T47D (cell line): ENCODE measurements at places on chromosomes 16 and 17.

GRCh38 chr16:68389006-68389405 is 59.3 kb downstream of the SMPD3 start:
- no peak for DNase-seq

- peak; percentile 50 for DNase-seq
Observed at GRCh38 chr17:63579633-63580032, 21.1 kb upstream of the TACO1 start.

- peak; percentile 4 for DNase-seq
Observed at GRCh38 chr16:21260870-21261791, 17.0 kb downstream of the CRYM start.

DNA sequence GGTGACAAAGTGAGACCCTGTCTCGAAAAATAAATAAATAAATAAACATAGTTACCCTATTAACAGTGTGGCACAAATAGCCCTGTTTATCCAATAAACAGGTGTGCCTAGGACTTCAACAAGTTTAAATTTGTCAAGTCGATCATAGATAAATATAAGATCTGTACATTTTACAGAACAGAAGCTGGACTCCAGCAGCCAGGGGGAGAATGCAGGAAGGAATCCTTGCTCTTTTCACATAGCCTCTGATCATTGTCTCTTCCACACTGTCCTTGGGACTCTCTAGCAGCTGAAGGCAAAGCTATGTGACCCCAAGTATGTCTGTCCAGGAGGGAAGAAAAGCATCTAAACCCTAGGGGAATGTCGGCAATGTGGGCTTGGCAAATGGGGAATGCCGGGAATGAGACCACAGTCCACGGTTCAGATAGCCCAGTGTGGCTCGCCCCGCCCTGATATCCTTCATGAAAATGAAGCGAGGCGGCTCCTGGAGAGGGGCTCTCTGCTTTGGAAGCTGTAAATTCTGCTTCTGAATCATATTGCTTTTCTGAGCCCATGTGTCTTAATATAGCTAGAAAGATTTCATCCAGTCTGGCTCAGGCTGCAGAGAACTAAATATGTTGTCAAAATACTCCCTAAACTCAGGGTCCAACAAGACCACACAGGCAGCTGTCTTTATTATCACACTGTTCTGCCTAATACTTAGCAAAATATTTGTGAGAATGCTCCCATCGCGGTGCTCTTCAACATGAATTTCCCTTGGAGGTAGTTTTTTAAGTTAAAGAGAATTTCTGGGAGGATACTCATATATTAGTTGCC is 24.9 kb upstream of the GRB2 start:
- DNase-seq, result no peak

DNA sequence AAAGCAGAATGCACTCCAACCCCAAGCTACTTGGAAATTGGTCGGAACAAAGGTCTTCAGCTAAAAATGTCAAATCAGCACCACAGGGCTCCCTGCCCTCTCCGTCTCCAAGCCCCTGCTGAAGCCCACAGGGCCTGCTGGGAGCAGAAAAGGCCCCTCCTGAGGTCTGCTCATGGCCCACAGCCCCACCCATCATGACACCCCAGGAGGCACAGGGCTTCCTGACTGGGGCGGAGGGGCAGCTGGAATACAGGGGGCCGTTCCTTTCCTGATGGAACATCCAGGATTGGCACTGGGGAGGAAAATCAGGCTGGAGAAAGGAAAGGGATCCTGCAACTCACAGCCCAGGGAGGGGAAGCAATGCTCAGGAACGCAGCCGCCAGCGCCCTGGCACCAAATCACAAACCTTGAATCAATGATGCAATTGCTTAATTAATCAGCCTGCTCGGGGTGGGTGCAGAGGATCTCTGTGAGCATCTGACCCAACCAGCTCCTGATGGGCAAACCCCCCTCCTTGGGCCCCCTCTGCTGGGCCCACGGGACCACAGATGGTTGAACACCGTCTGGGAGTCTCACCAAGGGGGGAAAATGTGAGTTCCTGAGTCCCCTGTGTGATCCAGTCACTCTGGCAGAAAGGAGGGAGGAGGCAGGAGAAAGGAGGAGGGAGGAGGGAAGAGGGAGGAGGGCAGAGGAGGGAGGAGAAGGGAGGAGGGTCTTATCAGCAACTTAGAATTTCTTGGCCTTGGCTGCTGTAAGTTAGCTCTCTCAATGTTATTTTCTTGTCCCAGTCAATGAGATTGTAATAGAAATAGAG is 155.5 kb downstream of the ZNF423 start:
- no peak for DNase-seq

GRCh38 chr17:41642252-41643156 is 18.1 kb upstream of the KRT17 start:
- DNase-seq, result no peak

- DNase-seq, result no peak
Observed at GRCh38 chr16:3012828-3013420, at the start of gene CLDN9. CLDN9 (plus strand) TSS chr16:3012923; CDS start chr16:3013363, 440 bp downstream.

DNA sequence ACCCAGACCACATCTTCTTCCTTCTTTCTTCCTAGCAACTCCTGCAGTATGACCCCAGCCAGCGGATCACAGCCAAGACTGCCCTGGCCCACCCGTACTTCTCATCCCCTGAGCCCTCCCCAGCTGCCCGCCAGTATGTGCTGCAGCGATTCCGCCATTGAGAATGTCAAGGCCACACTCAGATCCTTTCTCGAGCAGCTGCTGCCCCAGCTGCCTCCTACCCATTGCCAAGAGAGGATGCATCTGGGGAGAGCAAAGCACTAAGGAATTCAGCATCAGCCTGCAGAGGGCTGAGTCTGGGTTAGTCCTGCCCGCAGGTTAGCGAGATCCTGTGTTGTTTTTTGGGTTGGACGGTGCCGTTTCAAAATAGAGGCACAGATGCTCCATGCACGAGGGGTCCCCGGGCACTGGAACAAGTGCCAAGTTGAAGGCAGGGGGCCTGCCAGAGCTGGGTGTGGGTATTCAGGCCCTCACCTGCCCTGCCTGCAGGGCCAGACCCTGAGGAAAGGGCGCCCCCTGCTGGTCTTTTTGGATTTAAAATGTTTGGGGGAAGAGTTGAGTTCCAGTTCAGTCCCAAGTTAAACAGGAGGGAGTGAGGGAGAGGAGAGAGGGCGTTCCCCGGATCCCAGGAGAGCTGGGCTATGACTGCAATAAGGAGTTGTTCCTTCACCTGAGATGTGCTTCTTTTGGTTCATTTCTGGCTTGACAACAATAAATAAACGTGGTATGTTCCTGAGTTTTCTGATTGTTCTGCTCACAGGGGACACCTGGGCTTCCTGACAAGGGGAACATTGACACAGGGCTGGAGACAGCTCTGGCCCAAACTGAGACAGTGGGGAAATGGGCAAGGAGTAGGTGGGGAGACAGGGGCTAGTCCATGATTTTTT is 4.9 kb downstream of the CDK3 start:
- DNase-seq, result peak; percentile 84

GRCh38 chr17:67531291-67531690 is 154.2 kb downstream of the PITPNC1 start:
- DNase-seq, result no peak

GRCh38 chr17:2700030-2700490 is 11.5 kb downstream of the CLUH start:
- DNase-seq, result no peak

DNA sequence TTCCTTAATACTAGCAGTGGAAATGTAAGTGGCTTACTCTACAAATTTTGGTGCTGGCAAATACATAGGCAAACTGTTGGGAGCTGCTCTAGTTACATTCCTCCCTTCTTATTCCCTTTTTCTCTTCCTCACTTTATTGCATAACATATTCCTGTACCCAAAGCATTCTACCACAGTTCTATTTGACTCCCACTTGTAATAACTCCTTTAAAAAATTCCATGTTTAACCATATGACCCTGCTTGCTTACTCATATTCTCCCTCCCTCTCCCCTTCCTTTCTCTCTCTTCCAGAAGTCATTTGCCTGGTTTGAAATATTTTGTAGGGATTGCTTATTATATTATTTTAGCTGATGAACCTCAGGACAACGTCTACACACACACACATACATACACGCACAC is 22.7 kb downstream of the NQO1 start:
- DNase-seq, result no peak

DNA sequence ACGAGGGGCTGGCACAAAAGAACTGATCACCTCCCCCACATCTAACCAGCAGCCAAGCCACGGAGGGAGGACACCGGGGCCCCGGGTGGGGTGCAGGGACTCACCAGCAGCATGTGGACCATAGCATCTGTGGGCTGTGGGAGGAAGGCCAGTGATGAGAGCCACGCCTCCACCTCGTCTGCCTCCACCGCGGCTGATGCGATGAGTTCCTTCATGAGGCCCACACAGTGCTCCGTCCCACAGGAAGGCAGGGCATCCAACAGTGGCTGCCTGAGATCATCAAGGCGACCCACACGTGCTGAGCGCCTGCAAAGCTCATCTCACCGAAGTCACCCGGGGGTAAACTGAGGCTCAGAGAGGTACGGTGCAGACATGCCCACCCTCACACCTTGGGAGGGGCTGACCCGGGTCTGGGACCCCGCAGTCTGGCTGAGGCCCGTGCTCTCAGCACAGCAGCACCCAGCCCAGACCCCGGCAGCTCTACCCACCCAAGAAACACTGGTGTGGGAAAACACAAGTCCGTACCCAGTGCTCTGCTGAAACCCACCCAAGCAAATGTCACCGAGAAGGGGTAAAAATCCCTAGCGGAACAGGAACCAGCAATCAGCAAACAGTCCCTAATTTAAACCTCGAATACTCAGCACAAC is 85.9 kb downstream of the LITAF start:
- DNase-seq, result no peak

DNA sequence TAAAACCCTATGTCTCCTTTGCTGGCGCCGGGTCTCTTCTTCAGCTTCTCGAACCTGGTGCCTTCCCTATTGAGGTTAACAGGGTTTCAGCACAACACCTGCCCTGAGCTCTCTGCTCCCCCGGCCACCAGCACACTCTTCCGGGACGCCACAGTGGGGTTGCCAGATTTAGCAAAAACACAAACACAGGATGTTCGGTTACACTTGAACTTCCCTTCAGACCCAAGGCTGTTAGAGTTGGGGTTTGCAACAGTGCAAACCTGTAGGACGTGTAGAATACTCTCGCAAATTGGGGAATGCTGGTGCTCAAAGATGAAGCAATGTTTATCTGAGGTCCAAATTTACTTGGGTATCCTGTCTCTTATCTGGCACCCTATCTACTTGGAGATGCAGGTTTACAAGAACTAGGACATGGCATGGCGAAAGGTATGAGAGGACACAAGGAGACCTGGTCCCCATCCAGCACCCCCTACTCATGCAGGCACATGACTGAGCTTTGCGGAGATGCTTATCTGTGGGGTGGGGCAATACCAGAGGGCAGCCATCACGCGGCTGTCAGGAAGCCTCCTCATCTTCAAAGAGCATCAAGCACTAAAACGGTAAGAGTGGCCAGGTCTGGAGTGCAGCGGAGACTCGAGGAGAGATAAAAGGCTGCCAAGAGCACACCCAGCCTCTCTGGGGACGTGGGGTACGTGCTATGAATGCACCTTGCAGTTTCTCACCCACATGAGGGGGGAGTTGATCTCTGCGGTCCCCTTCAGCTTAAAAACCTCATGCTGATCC is 52.8 kb downstream of the SDK2 start:
- DNase-seq, result no peak

DNA sequence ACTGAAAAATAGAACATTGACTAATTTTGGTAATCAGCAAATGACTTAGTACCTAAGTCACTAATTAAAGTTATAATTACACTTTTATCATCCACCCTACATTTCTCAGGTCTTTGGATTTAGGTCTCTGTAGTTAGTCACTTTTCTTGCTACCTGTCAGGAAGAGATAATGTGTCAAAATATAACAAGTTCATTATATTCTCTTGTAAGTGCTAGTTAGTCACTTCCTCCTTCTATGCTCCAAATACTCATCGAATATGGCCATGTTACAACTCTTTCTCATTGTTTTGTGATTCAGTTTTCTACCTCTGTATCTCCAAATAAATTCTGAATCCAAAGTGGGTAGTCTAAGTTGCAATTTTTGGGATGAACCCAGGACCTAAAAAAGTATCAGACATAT is 163.5 kb upstream of the KIF2B start:
- no peak for DNase-seq

DNA sequence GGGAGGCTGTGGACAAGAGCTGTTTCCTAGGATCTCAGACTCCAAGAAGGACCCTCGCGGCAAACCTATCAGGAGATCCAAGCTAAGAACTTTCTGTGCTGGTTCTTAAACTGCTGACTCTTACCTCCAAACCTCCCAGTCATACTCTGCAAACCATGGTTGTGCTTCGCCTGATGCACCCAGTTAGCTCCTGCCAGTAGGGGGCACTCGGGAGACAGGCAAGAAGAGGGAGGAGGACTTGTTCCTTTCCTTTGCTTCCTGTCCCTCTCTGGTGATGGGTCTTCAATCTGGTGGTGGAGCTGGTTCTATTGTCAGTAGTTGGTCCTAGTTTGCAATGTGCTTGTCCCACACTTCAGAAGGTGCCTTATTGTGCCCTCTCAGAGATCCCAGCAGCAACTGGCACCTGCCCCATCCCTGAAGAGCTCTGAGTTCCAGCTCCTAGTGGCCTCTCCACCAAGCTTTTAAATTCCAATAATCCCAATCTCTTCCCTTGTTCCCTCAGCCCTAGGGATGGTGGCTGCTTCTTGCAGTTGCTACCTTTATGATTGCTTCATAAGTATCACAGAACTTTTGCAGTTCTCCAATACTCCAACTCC is 113.5 kb upstream of the RPL38 start:
- peak; percentile 28 for DNase-seq

DNA sequence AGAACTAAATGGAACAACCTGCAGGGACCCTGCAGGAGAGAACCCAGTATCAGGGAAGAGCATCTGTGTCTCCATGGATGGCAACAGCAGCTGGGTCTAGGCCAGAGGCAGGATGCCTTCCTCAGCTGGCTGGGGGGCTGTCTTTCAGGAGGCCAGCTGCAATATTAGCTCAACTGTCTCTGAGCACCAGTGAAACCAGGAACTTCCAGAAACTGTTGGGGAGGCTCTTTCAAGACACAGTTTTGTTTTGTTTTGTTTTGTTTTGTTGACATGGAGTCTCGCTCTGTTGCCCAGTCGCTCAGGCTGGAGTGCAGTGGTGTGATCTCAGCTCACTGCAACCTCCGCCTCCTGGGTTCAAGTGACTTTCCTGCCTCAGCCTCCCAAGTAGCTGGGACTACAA is 7.6 kb downstream of the GPR142 start:
- no peak for DNase-seq

- DNase-seq, result no peak
Observed at GRCh38 chr17:50850640-50851039, 15.3 kb downstream of the WFIKKN2 start.

GRCh38 chr16:66203476-66203875 is 163.0 kb upstream of the CDH5 start:
- no peak for DNase-seq

DNA sequence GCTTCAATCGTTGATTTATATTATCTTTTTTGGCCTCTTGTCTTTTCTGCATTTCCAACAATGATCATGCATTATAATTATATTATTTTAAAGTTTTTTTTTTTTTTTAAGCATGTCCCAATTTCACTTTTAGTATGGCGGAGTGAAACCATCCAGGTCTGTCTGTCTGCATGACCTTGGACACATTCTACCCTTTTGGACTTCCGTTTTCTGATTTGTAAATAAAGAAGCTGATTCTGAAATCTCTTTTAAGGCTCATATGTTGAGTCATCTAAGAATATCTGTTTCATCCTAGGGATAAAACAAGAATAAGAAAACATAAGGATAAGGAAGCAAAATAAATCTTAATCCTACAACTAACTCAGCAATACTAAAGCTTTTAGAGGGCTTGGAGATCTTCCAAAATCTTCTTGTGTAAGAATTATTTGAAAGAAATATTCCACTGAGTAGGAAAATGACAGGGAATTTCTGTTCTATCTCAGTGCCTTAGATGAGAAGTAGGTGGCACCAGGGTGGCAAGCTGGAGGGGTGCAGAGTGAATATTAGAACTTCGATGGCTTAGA is 195.7 kb upstream of the TOX3 start:
- DNase-seq, result no peak

GRCh38 chr17:13984956-13985355 is 84.3 kb upstream of the COX10 start:
- DNase-seq, result no peak
